ENCODE measurements at places on chromosomes 16 and 17.

DNA sequence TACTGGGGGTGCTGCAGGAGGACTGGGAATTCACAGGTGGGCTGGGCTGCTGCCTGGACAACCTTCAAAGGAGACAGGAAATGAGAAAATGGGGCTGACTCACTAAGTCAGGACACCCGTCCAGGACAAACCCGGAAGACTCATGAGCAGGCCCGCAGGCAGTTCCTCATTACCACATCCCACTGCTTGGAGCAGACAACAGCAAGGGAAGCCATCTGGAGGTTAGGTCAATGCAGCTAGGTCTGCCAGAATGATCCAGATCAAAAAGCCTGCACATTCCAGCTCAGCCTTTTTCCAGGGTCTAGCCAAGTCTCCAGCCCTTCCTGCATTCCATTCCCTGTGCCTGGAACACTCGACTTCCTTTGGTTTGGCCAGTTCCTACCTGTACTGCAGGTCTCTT is 536.5 kb upstream of the CDH11 start:
- no peak for DNase-seq

GRCh38 chr16:77991701-77992100 is 30.6 kb upstream of the CLEC3A start:
- no peak for DNase-seq

GRCh38 chr16:81190667-81191066 is 47.8 kb upstream of the BCO1 start:
- DNase-seq: peak; percentile 34

- DNase-seq: peak; percentile 71
Observed at GRCh38 chr17:50765454-50766221, 1.7 kb downstream of the ANKRD40CL start.

- DNase-seq: no peak
Observed at GRCh38 chr16:81376880-81377279, 62.1 kb downstream of the GAN start.

GRCh38 chr16:287298-287811 is 4.4 kb downstream of the PDIA2 start:
- no peak for DNase-seq

DNA sequence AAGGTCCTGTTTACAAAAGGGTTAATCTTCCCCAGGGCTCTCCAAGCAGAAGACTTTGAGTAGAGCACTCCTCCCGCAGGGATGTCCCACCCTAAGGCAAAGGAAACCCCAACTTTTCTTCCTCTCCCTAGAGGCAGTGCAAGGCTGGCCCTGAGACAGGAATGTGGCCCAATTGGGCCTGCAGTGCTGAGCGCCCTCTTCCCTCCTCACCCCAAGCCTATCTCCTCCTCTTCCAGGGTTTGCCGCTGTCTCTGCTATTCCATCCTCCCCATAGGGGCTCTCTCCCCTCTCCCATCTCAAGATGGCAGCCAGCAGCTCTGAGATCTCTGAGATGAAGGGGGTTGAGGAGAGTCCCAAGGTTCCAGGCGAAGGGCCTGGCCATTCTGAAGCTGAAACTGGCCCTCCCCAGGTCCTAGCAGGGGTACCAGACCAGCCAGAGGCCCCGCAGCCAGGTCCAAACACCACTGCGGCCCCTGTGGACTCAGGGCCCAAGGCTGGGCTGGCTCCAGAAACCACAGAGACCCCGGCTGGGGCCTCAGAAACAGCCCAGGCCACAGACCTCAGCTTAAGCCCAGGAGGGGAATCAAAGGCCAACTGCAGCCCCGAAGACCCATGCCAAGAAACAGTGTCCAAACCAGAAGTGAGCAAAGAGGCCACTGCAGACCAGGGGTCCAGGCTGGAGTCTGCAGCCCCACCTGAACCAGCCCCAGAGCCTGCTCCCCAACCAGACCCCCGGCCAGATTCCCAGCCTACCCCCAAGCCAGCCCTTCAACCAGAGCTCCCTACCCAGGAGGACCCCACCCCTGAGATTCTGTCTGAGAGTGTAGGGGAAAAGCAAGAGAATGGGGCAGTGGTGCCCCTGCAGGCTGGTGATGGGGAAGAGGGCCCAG is 1.0 kb downstream of the PRRT2 start:
- DNase-seq: no peak

- peak; percentile 80 for DNase-seq
Observed at GRCh38 chr17:59167571-59168001, 12.0 kb downstream of the PRR11 start.

DNA sequence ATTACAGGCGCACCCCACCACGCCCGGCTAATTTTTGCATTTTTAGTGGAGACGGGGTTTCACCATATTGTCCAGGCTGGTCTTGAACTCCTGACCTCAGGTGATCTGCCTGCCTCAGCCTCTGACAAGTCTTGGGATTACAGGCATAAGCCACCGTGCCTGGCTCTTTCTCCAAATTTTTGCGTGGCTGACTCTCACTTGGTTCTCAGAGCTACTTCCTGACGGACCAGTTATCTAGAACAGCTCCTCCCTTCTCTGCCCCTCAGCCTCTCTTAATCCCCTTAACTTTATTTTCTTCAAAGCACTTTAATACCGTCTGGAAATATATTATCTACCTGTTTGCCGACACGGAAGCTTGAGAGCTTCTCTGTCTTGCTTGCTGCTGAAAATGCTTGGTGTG is 4.2 kb downstream of the YPEL2 start:
- no peak for DNase-seq

DNA sequence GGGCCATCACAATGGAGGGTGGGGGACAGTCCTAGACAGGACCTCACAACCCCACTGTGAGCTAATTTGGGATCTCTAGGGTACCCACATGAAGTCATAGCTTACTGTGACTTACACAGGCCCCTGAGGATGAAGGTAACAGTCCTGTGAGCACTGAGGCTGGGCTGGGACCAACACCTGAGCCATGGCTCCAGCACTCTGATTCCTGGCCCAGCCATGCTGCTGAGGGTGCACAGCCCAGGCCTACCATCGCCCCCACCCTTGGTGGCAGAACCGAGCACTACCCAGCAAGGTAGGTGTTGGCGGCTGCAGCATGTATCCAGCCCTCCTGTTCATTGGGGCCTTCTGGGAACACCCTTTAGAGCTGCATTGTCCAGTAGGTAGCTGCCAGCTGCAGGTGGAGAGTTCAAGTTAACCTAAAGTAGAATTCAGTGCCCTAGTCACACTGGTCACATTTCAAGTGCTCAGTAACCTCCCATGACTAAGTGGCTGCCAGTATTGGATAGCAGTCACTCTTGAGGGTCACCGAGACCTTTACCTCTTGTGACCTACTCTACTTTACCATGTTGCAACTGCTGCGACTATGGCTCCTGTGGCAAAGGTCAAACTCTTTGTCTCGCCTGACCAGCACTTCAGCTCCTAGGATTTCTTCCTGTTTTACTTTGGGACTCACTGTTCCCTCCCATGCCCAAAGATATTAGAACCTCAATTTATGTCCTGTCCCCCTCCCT is 11.6 kb downstream of the AKAP1 start:
- DNase-seq: no peak

GRCh38 chr16:23914946-23915530 is 79.3 kb downstream of the PRKCB start:
- no peak for DNase-seq

- no peak for DNase-seq
Observed at GRCh38 chr16:8703693-8704092, 29.3 kb downstream of the ABAT start.
